Neuronal stem cell (in vitro differentiated cells): ENCODE measurements at places on chromosomes 3 and 15.

- H3K4me3 ChIP-seq: no peak overlapping the region
- H3K27me3 ChIP-seq: no peaks in the 10 kb centered on the region
- H3K4me1 ChIP-seq: no peaks in the 10 kb centered on the region
- H3K36me3 ChIP-seq: peaks cover 2% of the 10 kb centered on the region
Observed at GRCh38 chr15:32649342-32649741, 7.8 kb downstream of the SCG5 start.

DNA sequence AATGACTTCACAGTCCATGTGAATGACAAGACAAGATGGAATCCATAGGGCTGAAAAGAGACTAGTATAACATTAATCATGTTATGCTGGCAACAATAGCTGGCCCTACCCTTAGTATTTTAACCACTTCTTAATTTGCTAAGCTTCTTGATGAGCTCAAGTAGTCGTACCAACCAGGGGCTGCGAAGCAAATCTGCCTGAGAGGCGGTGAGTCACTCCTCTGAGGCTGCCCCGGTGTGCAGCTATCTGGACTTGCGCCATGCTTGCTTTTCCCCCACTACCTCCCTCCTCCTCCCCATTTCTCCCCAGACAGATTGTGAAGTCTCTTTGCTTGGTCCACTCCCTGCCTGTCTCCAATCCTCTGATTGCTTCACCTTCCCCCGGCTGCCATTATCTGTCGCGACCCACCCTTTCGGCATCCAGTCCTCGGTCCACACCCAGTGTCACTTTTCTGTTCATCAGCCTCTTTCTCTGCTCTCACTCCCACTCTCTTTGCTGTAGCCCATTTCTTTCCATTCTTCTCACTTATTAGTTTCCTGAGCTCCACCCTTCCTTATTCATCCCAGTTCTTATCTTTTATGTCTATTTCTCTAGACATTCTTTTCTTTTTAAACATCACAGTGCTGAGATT lies 42.7 kb downstream of the DUT start:
- no peaks in the 10 kb centered on the region for H3K36me3 ChIP-seq
- no peak overlapping the region for H3K4me3 ChIP-seq
- no peak for DNase-seq
- H3K27ac ChIP-seq: no peak overlapping the region

GRCh38 chr3:22315925-22316324 lies 564.9 kb upstream of the ZNF385D start:
- H3K36me3 ChIP-seq: no peaks in the 10 kb centered on the region
- no peaks in the 10 kb centered on the region for H3K4me1 ChIP-seq
- H3K4me3 ChIP-seq: no peak overlapping the region
- no peaks in the 10 kb centered on the region for H3K27me3 ChIP-seq
- H3K27ac ChIP-seq: no peak overlapping the region
- DNase-seq: no peak

DNA sequence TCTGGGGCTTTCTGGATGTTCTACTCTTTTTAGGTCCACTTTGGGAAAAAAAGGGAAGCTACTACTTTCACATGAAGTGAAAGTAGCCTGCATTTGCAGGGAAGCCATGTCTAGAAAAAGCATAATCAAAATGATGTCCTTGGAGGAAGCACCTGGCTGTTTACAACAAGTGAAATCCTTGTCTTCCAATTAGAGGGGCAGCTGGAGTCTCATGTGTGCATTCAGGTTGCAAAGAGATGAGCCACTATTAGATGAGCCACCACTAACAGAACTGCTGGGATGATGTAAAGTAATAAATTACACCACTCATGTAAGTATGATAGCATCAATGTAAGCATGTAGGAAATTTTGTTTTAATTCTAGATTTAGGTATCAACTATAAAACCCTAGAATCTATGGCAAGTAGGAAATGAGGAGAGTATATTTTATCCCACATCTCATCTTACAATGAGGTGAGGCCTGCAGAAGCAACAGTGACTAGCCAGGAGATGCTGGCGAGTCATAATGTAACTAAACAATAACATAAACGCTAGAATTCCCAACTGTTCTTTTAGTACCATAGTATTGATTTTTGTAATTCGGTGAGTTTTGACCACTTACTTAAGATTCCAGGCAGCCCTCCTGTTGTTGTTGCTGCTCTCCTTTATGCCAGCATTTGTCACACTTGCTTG lies 75.9 kb downstream of the TMEM108 start:
- no peaks in the 10 kb centered on the region for H3K36me3 ChIP-seq
- no peaks in the 10 kb centered on the region for H3K27me3 ChIP-seq
- no peak overlapping the region for H3K4me3 ChIP-seq
- H3K27ac ChIP-seq: no peak overlapping the region

- no peaks in the 10 kb centered on the region for H3K36me3 ChIP-seq
- no peak overlapping the region for H3K27ac ChIP-seq
- no peak overlapping the region for H3K4me3 ChIP-seq
- DNase-seq: no peak
- H3K4me1 ChIP-seq: no peaks in the 10 kb centered on the region
- H3K27me3 ChIP-seq: no peaks in the 10 kb centered on the region
Observed at GRCh38 chr3:178618197-178618596, 82.0 kb downstream of the KCNMB2 start.

GRCh38 chr15:69237718-69238117 lies 61.0 kb upstream of the PAQR5 start:
- H3K4me3 ChIP-seq: no peak overlapping the region
- H3K27ac ChIP-seq: no peak overlapping the region
- H3K4me1 ChIP-seq: no peaks in the 10 kb centered on the region
- DNase-seq: no peak
- no peaks in the 10 kb centered on the region for H3K36me3 ChIP-seq

DNA sequence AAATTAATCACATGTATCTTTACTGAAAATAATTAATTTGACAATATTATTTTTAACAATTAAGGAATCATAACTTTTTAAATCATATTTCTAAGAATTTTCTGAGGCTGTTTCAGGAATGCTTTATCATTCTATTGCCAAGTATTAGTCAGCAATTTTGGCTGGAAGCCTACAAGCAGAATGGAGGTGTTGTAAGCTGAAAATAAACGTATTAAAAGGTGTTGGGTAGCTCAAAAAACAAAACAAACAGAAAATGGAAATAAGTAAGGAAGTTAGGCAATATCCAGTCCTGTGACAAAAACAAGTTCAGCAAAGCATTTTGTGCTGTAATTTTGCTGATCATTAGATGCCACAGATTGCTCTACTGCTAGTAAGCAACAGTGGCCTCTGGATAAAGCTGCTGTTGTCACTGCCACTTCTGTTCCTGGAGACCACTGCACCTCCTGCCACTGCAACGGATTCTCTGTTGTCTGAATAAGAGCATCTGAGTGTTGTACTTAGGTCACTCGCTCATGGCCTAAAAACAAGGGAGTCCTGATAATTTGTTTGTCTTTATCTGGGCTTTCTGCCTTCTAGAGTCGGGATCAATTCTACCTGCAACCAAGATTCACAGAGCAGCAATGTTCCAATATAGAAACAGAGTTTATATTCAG lies 63.5 kb upstream of the SLITRK3 start:
- no peaks in the 10 kb centered on the region for H3K27me3 ChIP-seq
- H3K36me3 ChIP-seq: no peaks in the 10 kb centered on the region
- H3K4me1 ChIP-seq: no peaks in the 10 kb centered on the region
- no peak overlapping the region for H3K4me3 ChIP-seq
- DNase-seq: no peak
- H3K27ac ChIP-seq: no peak overlapping the region
